ENCODE measurements at places on chromosomes 6 and 20.

GRCh38 chr6:137873273-137873762, 6.3 kb downstream of the TNFAIP3 start:
- peak; percentile 87 for DNase-seq

GRCh38 chr6:110897433-110897832, 22.8 kb downstream of the AMD1 start:
- no peak for DNase-seq

DNA sequence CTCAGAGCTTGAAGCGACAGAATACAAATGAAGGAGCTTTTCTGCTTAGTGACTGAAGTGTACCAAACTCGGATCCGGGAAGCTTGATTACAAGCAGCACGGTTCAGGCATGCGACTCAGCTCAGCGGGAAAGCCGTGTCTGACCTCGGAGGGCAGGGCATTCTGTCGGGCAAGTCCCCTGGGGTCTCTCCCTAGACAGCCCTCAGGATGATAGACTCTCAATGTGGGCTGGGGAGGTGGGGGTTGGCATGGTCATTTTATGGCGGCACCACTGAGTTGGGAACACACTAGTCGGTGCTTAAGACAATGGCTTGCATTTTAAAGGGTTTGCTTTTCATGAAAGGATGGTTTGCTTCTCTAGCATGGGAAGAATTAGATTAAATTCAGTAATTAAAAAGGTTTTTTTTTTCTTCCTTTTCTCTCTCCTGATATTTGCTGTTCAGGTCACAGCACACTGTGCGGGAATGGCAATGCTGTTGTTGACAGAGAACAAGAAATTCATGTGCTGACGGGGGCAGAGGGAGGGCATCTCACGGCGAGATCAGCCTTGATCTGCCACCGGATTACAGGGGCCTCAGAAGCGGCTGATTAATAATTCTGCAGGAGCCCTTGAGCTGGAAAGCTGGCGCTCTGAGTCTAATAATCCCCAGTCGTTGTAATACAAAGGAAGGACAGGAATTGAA, 80.7 kb upstream of the TRAF3IP2 start:
- no peak for DNase-seq

- DNase-seq: no peak
These were observed 119.5 kb downstream of the ARHGAP18 start for GRCh38 chr6:129590408-129591022.

DNA sequence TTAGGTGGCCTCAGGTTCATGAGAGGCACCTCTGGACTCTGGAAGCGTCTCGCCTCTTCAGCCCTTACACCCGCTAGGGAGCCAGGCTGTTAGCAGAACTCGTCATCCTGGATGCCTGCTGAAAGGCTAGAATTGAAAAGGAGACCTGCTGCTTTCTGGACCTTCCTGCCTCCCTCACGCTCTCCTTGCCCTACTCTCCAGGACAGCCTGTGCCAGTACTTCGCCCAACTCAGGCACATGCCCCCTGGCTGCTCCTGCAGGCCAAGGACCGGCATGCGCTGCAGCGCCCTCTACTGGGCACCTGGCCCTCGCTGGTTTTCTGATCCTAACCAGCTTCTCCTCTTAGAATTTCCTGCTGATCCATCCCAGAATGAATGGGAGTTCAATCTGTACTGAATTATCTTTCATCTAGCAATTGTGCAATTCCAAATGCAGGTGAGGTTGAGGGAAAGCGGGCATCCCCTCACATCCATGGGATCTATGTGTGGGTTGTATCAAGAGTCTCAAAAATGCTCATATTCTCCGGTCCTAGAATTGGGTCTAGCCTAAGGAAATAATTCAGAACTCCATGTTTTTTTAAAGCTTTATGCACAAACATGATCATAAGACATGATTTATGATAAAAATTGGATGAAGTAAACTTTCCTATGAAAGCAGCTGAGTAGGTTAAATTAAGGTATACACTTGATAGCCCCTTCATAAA, 78.0 kb downstream of the PTPN1 start:
- DNase-seq: peak; percentile 68

Data from CD4-positive, alpha-beta T cell treated with Interleukin-12 subunit alpha and Interleukin-12 subunit beta, for 1 hour (primary cell).